ENCODE measurements at places on chromosomes 4 and X.

DNA sequence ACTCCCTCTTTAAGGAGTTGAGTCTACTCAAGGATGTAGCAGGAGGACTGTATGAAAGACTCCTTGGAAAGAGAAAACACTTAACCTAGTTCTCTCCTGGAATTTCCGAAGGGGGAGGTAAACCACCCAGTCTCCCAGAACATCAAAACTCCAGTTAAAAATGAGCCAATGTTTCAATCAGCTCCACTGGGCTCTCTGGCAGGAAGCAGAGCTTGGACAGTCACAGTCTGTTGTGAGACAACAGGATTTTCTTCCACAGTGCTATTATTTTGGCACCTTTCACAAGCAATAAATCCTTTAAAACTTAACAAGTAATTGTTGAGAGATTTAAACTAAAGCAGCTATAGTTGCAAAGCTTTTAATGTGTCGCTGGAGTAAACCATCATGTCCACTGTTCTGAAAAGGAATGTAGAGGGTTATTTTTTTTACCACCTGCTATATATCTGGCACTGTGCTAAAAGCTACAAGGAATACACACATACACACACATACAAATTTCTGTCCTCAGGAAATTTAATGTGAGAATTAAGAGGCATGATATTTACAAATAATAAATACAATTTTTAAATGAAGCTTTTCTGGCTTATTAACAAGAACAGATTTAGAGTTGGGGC is 229.2 kb upstream of the INTU start:
- no peak for DNase-seq

GRCh38 chrX:7154041-7154597 is 6.2 kb upstream of the PUDP start:
- DNase-seq = no peak

GRCh38 chr4:41339812-41340809 is 83.4 kb downstream of the UCHL1 start:
- no peak for DNase-seq

DNA sequence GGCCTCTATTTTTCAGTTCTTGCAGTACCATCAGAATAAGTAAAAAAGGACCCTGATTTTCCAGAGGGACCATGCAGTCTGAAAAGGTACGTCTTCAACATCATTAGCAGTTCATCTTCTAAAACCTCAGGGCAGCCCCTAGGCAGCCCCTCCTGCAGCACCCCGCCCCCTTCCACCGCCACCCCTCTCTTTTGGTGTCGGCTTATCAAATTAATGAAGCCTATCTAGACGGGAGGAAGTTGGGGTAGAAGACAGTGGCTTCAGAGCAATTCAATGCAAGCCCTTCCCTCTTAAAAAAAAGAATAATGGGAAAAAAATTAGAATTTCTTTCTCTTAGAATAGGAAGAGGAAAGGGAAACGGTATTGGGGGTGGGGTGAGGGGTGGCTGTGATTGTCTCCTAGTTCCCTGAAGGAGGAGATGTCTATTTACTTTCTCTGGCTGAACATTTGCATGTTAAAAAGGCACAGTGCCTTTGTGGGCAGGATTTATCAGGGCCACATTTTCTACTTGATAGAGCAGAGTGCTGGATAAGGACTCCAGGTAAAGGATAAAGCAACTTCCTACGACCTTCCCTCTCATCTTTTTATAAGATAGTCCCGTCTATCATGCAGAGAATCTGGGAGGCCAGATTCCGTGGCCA is 159.4 kb downstream of the MGST2 start:
- no peak for DNase-seq

- no peak for DNase-seq
Observed at GRCh38 chr4:22473268-22473667, 42.6 kb downstream of the ADGRA3 start.

- DNase-seq = no peak
Observed at GRCh38 chrX:12434493-12434892, 296.2 kb downstream of the FRMPD4 start.

DNA sequence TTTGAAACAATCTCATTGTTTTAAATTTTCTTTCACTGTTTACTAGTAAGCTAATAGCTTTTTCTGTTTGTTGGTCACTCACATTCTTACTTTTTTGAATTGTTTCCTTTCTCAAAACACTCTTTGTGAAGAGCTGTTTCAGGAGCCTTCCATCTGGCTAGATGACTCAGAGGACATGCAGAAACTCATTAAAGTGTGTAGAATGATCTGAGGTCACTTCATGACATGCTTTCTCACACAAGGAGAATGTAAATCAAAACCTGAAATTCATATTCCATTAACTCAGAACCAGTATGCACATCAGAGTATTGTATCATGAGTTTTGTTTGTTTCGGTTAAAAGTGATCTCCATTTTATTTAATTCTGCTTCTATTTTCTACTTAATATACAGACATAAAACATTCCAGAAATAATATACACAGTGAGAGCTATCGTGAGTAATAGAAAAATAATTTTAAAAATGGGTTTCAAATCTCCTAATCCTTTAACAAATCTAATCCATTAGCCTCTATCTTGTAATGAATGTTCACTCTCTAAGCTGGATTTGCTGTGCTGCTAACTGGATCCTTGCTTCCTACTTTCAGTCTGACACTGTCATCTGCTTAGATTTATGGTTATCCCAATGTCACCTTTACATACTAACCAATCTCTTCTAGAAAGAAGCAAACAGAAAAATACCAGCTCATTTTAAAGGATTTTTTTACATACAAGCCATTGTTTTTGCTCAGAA is 449.6 kb downstream of the FSTL5 start:
- no peak for DNase-seq

DNA sequence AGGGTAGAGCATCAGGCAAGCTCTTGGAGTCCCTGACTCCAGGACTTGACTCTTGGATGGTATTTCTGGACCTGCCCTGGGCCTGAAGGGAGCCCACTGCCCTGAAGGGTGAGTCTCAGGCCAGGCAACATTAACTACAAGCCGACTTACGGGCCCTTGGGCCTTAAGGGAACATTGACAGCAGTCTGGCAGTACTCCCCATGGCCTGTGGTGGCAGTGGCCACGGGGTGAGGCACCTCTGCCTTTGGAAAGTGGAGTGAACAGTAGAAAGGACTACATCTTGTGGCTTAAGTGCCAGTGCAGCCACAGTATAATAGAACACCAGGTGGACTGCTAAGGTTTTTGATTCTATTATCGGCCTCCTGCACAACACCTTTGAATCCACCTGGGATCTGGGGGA is 36.3 kb downstream of the SH3BGRL start:
- no peak for DNase-seq

DNA sequence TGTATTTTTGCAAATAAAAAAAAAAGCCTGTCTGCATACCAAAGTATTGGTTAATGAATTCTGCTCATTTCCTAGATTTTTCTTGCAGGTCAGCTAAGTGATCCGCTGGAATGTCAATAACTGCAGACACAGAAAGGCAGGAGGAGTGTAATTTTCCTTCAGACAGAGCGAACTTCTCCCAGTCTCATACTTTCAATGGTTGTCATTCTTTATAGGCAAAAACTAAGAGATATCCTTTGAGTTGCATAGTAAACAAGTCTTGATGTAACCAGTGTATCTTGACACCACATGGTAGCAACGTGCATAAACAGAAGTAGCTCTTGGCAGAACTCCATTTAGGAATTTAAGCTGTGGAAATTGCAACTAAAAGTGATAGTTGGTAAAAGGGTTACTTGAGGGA is 8.2 kb downstream of the CAPN6 start:
- DNase-seq = no peak

DNA sequence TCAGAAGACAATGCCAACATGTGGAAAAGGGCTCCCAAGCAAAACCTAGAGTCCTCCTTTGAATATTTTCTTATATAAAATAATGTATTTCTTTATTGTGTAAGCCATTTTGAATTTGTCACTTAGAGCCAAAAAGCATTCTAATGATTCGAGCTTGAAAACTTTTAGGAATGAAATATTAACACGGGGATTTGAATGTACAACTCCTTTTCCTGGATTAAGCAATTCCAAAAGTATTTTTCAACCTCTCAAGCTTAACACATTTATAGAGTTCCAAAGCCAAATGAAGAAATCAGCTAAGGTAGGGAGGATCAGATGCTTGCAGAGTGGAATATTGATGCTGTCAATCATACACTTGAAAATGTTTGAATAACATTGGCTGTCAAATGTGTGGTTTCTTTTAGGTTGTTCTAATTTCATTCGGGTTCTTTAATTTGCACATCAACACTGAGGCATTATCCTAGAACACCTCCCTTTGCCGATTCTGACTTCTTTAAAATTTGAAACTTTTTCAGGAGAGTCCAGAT is 67.2 kb upstream of the ETNPPL start:
- DNase-seq = no peak

DNA sequence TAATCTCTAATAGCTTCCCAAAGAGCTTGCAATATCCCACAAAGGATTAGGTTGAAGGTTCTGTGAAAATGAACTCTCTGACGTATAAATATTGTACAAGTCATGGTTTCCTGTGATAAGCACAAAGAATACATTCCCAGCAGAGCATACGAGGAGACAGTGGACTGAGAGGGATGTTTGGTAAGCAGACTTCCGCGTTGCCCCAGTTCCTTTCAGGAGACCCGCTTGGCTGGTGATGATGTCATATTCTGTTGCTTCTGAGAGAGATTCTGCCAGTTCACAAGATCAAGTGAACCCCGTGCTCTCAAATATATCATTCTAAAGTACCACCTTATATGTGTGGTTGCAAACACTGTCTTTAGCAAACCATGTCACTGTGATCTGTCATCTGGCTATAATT is 323.9 kb upstream of the CASK start:
- DNase-seq = no peak

GRCh38 chr4:64022560-64022959 is 386.7 kb downstream of the TECRL start:
- no peak for DNase-seq

GRCh38 chrX:44025555-44025954 is 52.4 kb upstream of the NDP start:
- DNase-seq = no peak

GRCh38 chr4:159416996-159417395 is 314.1 kb downstream of the RAPGEF2 start:
- no peak for DNase-seq

- no peak for DNase-seq
Observed at GRCh38 chrX:110678591-110678990, 117.0 kb downstream of the CHRDL1 start.

DNA sequence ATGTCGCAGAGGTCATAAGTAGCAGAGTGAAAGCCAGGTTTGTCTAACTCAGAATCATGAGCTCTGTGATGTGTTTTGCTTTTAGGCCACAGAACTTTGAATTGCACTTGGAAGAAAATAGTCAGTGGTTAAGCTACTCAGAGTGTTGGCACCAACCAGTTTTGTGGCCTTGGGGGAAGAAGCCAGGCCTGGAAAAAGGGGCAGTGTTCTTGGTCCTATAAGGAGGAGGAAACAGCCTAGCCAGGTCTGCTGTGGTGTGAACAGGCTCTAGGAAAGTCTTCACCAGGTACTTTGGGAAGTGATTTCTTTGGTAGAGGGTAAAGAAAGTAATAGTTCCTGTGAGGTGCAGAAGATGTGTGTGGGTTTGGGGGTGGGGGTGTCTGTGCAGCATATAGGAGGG is 49.2 kb downstream of the FHIP1A start:
- no peak for DNase-seq

- no peak for DNase-seq
Observed at GRCh38 chr4:40118861-40119260, 62.2 kb downstream of the N4BP2 start.

- no peak for DNase-seq
Observed at GRCh38 chr4:143348233-143349077, 11.8 kb downstream of the GAB1 start.

DNA sequence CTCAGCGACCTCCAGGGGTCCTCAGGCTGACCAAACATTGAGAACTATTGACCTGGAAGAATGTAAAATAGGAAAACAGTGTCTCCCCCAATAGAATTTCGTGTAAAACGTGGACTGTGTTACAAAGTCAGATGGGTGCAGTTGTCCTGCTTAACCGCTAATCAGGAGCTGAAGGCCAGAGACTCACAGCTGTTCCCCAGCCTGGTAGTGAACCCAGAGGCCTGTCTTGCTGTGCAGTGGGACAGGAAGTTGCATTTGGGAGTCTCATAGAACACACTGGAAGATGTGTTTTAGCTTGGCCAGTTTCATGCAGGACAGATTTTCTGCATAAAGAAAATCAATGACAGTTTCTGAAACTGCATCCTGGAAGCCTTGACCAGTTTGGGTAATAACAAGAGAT is 151.5 kb downstream of the PTTG2 start:
- no peak for DNase-seq

DNA sequence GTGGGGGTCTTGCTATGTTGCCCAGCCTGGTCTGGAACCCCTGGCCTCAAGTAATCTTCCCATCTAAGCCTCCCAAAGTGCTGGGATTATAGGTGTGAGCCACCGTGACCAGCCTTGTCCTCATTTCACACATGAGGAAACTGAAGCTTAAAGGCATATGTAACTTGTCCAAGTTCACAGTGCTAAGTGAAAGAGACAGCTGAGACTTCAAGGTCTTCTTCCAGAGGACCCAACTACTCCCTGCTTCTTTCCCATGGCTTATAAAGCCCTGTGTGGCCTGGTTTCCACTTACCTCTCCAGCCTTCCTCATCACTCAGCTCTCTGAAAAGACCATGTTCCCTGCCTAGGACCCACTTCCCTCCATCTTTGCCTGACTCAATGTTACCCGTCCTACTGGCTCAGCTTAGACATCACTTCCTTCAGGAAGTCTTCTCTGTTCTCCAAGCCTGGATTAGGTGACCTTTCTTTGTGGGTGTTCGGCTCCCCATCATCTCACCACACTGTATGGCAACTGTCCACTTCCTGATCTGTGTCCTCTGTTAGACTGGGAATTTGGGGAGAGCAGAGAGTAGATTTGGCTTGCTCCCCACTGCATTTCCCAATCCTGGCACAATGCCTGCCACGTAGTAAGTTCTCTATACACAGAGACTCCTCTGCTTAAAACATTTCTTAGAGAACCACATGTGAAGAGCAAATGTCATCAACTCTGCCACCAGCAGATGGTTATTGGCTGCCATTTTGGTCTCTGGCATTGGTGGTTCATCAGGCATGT is 30.4 kb upstream of the LAMP2 start:
- no peak for DNase-seq

DNA sequence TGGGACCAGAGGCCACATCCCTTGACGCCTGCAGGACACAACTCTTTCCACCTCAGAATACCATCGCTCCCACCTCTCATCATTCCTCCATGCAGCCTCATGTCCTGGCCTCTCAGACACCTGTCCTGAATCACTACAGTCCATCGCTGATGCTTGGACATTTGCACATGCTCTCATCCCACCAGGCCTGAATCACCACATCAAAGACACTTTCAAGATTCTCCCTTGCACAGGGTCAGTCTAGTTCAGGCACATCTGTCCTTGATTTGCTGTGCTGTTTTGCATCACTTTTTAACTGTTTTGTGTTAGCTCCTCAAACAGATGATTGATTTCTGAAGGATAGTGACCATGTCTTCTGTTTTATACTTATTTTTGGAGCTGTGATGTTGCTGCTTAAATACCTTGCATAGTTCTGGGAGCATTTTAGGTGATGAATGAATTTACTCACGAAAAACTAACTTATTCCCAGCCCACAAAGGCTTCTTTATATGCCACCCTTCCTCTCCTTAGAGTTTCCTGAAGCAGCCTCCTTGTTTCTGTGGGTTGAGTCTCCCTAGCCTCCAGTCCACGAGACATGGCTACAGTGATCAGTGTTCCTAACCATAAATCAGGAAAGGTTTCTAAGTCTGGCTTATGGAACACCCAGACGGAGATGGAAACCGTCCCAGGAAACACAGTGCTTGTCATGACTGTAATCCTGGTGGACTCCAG is 2.6 kb downstream of the FAM114A1 start:
- DNase-seq = no peak

- no peak for DNase-seq
Observed at GRCh38 chr4:7458066-7458425, 23.3 kb upstream of the PSAPL1 start.

- DNase-seq = no peak
Observed at GRCh38 chr4:53321151-53321983, 44.5 kb downstream of the SCFD2 start.

Data from tibial artery (tissue), 4 donors.